ENCODE measurements at places on chromosomes 4 and X.

GRCh38 chr4:48653217-48654014, 126.7 kb downstream of the FRYL start:
- DNase-seq: no peak

GRCh38 chr4:968221-968620, 5.1 kb downstream of the DGKQ start:
- no peak for DNase-seq

- no peak for DNase-seq
Observed at GRCh38 chrX:47991263-47992094, 12.3 kb downstream of the ZNF182 start.

DNA sequence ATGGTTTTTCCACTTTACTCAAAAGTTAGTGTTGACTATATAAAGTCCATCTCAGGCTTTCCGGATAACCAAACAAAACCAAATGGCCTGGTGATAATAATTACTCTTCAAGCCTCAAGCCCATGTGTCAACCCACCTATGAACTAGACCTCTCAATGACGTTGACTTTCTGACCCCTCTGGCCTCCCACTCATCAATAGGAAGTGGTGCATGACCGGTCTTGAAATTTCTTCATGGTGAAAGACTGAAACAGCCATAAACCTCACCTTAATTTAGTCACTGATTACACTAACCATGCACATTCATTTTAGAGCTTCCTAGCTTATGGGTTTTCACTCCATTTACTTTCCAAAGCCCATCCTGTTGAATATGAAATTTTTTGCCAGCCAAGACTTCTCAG, 276.0 kb downstream of the KLHL13 start:
- DNase-seq: no peak

- DNase-seq: no peak
Observed at GRCh38 chrX:148915474-148915873, 415.1 kb downstream of the AFF2 start.

- no peak for DNase-seq
Observed at GRCh38 chr4:135724421-135724820, 1522.8 kb upstream of the PABPC4L start.

DNA sequence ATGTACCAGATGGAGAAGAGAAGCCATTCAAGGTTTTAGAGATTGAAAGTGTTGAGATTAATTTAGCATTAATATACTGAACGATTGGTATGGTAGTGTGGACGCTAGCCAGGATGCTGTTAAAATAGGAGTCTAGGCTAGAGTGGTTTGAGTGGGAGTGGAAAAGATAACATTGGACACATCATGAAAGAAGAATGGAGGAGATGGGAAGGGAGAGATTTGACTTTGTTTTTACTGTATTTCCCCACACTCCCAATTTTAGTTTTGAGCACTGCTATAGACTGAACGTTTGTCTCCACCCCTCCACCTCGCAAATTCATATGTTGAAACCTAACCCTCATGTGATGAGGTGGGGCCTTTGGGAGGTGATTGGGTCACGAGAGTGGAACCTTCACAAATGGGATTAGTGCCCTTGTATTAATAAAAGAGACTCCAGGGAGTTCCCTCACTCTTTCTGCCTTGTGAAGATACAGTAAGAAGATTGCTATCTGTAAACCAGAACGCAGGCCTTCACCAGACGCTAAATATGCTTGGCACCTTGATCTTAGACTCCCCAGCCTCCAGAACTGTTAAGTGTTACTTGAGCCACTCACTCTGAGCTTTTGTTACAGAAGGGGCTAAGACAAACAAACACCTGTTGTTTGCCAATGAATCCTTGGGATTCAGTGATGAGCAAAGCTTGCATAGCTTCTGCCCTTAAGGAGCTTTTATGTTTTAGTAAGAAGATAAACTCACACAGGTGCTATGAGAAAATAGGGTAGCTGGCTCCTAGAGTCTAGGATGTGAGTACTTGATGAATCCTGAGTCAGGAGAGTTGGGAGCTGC, 25.8 kb downstream of the USP9X start:
- no peak for DNase-seq

GRCh38 chr4:150173982-150174398, 95.7 kb downstream of the DCLK2 start:
- no peak for DNase-seq

DNA sequence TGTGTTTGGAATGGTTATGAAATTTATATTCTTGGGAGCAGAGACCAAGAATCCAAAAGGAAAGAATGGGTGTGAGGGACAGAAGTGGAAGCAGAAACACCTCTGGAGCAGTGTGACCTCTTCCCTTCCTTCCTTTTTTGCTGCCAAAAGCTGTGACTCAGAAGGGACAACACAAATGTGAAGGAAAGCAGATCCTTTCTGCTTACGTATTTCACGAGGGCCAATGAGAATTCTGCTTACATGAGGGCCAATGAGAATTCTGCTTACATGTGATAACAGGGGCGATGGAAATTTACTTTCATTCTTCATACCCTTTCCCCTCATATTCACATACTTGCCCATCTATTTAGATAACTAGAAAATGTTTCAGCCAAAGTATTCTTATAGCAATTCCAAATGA, 404.6 kb downstream of the PRDM5 start:
- no peak for DNase-seq

- DNase-seq: no peak
Observed at GRCh38 chr4:96626023-96626422, 786.1 kb downstream of the PDHA2 start.

GRCh38 chr4:4733663-4734062, 125.8 kb upstream of the MSX1 start:
- DNase-seq: no peak

- DNase-seq: no peak
Observed at GRCh38 chr4:112213091-112213490, 18.5 kb upstream of the AP1AR start.

- no peak for DNase-seq
Observed at GRCh38 chr4:123093236-123093635, 170.8 kb upstream of the NUDT6 start.

DNA sequence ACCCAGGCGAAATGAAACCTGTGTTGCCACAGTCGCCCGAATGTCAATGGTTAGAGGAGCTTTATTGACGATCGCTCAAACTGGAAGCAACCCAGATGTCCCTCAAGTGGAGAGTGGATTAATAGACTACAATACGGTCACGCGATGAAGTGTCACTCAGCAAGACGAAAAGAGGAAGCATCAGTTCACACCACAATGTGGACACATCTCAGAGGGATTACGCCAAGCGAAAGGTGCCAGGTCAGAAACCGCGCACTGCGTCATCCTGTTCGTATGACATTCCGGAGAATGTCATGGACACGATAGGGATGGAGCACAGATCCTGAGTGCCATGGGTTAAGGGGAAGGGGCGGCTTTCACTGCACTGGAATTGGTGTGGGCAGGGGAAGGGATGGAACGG, 111.7 kb downstream of the HMX1 start:
- DNase-seq: no peak

DNA sequence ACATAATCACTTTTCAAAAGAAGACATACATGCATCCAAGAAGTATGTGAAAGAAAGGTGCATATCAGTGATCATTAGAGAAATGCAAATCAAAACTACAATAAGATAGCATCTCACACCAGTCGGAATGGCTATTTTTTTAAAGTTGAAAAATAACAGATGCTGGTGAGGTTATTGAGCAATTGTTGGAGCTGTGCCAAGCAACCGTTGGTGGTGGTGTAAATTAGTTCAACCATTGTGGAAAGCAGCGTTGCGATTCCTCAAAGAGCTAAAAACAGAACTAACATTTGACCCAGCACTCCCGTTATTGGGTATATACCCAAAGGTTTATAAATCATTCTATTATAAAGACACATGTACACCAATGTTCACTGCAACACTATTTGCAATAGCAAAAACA, 14.2 kb downstream of the COX7B2 start:
- DNase-seq: no peak

- no peak for DNase-seq
Observed at GRCh38 chr4:14615671-14616070, 386.6 kb upstream of the CPEB2 start.

GRCh38 chr4:43132010-43132582, 239.6 kb downstream of the GRXCR1 start:
- DNase-seq: no peak

DNA sequence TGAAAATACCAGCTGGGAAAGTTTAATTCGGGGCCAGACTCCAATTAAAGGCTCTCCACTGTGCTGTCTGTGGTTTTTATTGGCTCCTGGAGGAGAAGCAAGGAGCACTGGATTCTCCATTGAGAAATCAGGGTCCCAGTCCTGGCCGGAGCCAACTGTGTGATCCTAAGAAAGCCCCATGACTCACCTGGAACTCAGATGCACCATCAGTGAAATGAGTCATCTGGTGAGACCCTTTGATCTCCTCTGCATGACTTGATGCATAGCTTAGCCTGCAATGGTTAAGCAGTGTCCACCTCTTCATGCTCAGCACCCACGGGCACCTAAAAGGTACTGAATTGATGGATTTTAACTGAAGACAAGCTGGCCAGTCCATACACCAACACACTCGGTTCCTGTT, 119.2 kb upstream of the VCX3B start:
- no peak for DNase-seq

- DNase-seq: no peak
Observed at GRCh38 chr4:127165971-127166370, 466.8 kb upstream of the INTU start.

GRCh38 chr4:134072137-134072536, 129.5 kb downstream of the PABPC4L start:
- no peak for DNase-seq
